ENCODE measurements at places on chromosomes 12 and 14.

DNA sequence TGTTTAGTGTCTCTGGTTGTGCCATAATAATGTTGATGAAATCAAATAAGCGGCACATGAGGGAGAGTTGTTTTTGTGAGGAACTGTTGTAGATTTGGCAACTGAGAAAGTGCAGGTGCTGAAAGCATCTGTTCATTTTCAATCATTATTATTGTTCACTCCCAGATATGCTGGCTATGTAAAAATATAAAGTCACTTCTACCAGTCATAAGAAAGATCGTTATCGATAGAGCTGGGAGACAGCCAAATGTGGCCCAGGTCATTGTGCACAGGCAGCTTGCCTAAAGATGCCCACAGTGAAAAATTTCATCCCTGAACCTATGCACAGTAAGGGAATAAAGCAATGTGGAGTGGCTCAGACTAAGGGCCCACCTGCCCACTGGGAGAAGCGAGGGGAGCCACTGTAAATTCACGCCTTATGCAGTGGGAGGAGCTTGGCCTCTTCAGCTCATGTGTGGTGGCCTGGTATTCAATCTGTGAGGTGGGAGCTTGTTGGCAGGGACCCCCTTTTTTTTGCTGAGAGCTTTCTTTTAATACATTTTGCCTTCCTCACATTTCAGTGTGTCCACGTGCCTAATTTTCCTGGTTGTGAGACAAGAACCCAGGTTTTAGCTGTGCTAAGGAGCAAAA is 1490.8 kb upstream of the TMEM132C start:
- DNase-seq = no peak

GRCh38 chr14:22844221-22845102 is 8.1 kb downstream of the MMP14 start:
- DNase-seq = no peak

- DNase-seq = no peak
Measured at GRCh38 chr14:101456246-101457175, 104.8 kb upstream of the DIO3 start.

DNA sequence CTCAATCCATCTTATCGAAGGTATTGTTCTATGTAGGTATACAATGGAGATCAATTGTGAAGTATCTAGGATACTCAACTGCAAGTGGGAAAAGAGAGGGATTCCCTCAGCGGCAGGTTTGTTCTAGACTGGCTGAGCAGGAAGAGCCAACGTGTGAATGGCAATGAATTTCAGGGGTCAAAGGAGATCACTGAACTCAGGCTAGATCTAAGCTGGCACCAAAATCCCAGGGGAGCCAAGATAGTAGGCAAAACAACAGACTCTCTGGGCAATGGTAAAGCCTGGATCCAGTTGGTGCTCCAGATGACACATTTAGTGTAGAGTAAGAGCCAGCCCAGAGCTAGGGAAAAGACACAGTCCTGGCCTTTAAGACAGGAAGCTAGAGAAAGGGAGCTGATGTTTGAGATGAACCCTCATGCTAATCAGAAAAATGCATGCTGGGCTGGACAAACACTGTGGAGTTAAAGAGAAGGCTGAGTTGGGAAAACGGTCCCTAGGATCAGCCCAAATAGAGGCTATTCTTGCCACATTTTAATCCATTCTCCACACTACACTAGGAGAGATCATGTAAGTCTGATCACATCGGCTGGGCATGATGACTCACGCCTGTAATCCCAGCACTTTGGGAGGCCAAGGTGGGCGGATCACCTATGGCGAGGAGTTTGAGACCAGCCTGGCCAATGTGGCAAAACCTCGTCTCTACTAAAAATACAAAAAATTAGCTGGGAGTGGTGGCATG is 45.6 kb downstream of the EFCAB11 start:
- no peak for DNase-seq

GRCh38 chr14:102252834-102253801 is 51.8 kb downstream of the MOK start:
- no peak for DNase-seq

DNA sequence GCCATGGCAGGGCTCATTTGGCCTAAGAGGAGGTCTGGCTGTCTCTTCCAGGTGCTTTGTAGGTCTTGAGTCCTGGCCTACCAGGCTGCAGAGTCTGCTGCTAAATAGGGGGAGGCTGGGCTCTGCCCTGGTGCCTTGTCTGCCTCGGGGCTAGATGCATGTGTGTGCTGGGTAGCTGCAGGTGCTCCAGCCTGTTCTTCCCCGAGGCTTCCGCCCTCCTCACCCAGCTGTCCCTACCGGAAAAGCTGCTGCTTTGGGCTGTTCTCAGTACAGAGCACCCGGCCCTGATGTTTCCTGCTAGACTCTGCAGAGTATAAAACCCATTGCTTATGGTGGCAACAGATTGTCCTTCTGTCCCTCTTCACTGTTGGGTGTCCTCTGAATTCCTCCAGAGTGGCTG is 37.7 kb downstream of the RAB35 start:
- DNase-seq = no peak

DNA sequence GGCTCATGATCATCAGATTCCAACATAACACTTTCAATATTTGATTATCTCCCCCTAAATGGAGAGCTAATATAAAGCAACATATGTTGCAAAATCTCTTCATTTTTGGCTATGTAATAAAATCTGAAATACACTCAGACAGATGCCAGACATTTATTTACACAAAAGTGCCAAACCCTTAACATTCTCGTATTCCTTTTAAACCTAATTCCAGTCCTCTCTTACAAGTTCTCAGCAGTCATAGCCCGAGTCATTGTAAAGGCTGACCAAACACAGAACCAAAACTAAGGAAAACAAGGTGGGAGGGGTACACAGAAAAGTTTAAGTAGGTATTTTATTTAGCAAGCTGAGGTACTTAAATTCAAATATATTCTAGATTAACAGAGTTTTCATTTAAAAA is 81.4 kb downstream of the LRP6 start:
- no peak for DNase-seq

DNA sequence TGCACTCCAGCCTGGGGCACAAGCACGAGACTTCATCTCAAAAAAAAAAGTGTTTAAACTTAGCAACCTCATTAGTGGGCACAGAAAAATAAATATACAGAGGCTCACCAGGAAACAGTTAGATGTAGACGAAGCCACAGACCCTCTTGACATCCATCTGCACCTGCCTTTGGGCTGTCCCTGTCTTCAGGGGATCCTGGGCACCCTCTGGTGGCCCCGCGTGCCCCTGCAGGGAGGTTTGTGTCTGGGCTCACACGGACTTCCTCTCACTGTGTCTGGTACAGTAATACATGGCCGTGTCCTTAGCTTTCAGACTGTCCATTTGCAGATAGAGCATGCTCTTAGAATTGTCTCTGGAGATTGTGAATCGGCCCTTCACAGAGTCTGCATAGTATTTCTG is 916.5 kb downstream of the TMEM121 start:
- DNase-seq = no peak

- DNase-seq = peak; percentile 29
Measured at GRCh38 chr12:9646794-9647781, 22.4 kb upstream of the CLEC2D start.

DNA sequence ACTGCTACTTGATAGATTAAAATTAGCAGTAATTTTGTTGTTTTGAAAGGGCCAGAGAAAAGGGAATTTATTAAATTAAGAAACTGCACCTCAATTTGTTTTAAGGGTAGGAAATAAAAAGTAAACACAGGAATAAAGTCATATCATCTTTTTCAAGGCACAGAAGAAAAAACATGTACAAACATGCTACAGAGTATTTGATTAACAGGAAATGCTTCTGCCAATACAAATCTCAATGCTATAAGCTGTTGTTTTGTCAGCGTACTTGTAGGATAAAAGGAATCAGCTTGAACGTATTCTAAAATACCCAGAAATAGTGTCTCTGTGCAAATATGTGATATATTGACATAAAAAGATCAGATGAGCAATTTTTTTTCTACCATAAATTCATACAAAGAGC is 474.0 kb upstream of the MGAT4C start:
- DNase-seq = no peak

GRCh38 chr12:75891072-75891471 is 140.5 kb downstream of the PHLDA1 start:
- DNase-seq = no peak

DNA sequence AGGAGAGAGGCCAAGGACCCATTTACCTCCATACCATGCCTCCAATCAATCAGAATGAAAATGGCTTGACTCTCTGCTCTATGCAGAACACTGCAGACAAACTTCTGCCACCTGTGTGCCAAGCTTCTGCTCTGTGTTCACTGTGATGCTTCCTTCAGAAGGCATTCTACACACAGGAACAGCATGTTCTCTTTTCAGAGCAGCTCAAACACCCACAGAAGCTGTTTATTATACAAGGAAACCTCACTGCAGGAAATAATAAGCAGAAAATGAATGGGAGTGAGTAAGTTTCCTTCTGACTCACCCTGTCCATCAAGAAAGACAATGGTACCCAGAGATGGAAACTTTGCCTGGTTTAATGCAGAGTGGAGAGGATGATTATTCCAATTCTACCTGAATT is 2.4 kb upstream of the ESR2 start:
- peak; percentile 77 for DNase-seq

- peak; percentile 74 for DNase-seq
Measured at GRCh38 chr14:99745307-99745951, 47.8 kb upstream of the EML1 start.

GRCh38 chr12:97048421-97049035 is 141.5 kb downstream of the NEDD1 start:
- DNase-seq = no peak

DNA sequence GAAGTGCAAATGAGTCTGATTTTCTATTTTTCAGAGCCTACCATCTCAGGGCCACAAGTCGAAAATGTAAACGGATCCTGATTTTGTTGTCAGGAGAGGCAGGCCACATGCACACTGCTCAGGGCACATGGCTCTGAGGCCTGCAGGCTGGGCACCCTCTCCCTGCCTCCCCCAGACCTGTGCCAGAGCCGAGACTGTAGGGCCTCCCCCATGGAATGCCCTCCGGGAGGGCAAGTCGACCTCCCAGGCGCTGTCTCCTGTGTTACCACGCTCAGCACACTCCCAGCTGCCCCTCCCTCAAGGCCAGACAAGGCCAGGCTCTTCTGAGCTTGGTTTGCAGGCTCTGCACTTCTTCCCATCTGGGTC is 121.7 kb downstream of the CRACR2A start:
- no peak for DNase-seq

GRCh38 chr12:93573552-93574223 is 1.2 kb downstream of the SOCS2 start:
- DNase-seq = peak; percentile 30

GRCh38 chr14:64953661-64954060 is 11.1 kb upstream of the GPX2 start:
- DNase-seq = no peak

GRCh38 chr12:92513231-92513730 is 189.5 kb upstream of the PLEKHG7 start:
- no peak for DNase-seq

DNA sequence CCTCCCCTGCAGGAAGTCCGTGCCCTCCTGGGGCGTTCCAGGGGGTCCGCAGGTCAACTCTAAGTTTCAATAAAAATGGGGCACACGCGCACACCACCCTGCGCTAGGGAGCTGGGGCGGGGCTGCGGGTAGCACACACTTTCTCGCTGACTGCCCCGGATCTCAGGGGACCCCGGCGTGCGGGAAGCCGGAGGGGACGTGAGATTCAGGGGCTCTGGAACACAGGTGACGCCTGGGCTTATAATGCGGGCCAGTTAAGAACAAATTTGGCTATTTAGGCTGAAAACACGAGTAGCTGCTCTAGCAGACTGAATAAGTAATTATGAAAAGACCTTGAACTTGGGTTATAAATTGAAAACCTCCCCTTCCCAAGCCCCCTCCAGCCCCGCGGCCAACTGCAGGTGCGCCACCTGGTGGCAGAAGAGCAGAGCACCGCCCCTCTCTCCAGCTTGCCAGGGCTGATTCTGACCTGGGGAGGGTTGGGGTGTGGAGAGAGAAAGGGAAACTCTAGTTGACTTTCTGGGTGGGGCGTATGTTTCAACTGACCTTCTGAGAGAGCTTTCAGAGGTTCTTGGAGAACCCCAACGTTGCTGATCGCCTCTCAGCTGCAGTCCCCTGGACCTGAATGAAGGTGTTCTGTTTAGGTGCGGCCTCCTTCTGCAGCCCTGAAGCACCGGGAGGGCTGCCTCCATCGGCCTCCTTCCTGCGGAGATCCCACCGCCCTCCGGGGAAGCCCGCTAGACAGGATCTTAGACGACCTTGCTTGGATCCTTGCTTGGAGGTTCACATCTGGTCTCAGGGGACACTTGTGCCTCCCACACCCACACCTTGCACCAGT is 118.4 kb upstream of the EVL start:
- DNase-seq = peak; percentile 22

DNA sequence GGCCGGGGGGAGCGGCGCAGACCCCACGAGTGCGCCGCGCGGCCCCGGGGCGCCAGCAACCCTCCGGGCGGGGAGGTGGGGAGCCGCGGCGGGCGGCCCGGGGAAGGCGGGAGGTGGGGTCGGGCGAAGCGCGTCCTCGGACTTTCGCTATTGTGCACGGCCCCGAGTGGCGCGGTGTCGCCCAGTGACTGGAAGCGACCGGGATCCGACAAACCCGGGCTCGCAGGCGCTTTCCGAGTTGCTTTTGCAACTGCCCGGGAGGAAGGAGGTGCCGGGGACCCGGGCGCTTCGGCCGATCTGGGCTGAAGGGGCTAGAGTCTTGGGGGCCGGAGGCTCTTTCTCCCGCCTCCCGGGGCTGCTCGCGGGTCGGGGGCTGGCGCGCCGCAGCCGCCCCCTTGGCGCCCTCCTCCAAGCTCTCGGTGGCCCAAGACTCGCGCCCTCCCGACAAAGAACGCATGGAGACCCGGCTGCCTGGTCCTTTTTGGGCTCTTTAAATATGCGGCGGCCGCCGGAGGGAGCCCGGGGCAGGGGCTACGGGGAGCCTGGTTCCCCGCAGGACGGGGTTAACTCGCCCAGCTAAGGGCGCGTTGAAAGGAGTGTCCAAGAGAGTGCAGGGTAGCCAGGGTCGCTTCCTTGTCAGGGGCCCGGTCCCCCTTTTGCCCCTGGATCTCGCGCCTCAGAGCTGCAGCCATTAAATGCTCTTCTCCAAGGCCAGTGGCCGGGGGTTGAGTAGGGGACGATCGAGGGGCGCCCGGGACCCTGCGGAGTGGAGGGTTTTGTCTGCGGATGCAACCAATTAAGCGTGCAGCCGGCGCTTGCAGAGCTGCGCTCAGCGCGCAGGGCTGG is 1.4 kb downstream of the HMGA2 start:
- peak; percentile 36 for DNase-seq

DNA sequence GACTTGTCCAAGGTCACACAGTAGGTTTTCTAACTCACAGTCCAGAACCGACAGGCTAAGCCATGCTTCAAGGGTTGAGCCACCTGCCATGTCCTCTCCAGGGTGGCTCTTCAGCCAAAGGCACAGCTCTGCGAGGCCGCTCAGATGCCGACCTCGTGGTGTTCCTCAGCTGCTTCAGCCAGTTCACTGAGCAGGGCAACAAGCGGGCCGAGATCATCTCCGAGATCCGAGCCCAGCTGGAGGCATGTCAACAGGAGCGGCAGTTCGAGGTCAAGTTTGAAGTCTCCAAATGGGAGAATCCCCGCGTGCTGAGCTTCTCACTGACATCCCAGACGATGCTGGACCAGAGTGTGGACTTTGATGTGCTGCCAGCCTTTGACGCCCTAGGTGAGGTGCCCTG is 12.7 kb upstream of the OAS2 start:
- DNase-seq = no peak
